ENCODE measurements at places on chromosomes 16 and 17.
A peak's percentile ranks its signal among the peaks of the same experiment; 100 is the strongest.

DNA sequence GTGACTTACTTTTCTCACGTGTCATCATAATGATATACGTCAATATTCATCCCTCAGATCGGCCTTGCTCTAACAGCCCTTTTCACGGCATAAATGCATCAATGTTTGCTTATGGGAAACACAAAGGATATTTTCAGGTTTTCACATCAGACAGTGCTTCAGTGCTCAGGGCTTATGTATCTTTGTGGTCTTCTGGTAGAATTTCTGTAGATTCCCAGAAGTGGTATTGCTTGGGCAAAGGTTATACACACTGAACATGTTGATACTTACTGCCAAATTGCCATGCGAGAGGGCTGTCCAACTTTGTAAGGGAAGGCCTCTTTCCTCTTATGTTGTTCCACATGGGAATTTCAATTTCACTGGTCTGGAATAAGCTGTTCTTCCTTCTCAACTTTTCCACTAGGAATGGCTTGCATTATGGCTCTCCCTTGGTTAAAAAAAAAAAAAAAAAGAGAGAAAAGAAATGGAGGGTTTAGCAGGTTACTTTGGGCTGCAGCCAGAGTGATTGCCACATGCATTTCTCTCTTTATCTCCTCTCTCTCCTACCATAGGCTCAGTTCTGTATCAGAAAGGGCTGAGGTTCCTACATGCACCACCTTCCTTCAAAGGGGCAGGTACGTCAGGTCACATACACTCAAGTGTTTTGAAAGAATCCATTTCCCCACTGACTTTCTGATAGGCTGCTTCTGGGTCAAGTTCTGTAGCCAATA lies 19.3 kb downstream of the DHODH start:
- DNase-seq: no peak

DNA sequence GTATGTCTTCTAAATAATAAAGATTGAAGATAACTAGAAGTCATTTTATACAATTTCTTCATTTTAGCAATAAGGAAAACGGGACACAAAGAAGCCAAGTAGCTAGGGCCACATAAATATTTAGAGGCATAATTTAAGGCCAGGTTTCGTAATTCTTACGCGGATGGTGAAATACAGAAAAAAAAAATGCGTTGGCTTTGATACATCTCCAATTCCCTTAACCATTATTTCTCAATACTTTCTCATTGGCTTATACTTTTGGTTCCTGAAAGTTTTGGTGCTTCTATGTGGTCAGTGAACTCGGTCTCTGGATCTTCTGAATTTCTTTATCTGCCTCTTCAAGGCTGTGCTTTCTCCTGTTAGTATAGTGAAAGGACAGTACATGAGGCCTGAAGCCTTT lies 888.1 kb downstream of the KCNJ2 start:
- no peak for DNase-seq

GRCh38 chr17:55482591-55483389 lies 28.5 kb downstream of the SMIM36 start:
- DNase-seq: no peak

GRCh38 chr16:31335431-31335830 lies 19.5 kb upstream of the ITGAX start:
- DNase-seq: no peak

GRCh38 chr16:84087466-84088151 lies 29.1 kb downstream of the MBTPS1 start:
- no peak for DNase-seq

GRCh38 chr17:19650826-19651225 lies 2.3 kb downstream of the ALDH3A2 start:
- no peak for DNase-seq

- DNase-seq: no peak
Observed at GRCh38 chr16:49498666-49499413, 125.2 kb downstream of the C16orf78 start.

GRCh38 chr17:74049967-74050458 lies 153.5 kb upstream of the RPL38 start:
- no peak for DNase-seq

DNA sequence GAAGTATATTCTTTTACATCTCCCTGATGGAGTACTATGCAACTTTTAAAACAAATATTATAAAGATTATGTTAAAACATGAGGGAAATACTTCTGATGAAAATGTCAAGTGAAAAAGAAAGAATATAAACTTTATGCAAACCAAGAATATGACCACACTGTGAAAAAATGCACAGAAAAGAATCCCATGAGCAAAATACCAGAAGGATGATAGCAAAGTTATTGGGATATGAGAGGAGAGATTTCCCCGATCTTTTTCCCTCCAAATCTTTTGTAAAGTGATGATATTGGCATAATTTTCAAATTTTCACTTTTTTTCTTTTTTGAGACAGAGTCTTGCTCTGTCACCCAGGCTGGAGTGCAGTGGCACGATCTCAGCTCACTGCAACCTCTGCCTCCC lies 36.6 kb upstream of the SMURF2 start:
- no peak for DNase-seq

DNA sequence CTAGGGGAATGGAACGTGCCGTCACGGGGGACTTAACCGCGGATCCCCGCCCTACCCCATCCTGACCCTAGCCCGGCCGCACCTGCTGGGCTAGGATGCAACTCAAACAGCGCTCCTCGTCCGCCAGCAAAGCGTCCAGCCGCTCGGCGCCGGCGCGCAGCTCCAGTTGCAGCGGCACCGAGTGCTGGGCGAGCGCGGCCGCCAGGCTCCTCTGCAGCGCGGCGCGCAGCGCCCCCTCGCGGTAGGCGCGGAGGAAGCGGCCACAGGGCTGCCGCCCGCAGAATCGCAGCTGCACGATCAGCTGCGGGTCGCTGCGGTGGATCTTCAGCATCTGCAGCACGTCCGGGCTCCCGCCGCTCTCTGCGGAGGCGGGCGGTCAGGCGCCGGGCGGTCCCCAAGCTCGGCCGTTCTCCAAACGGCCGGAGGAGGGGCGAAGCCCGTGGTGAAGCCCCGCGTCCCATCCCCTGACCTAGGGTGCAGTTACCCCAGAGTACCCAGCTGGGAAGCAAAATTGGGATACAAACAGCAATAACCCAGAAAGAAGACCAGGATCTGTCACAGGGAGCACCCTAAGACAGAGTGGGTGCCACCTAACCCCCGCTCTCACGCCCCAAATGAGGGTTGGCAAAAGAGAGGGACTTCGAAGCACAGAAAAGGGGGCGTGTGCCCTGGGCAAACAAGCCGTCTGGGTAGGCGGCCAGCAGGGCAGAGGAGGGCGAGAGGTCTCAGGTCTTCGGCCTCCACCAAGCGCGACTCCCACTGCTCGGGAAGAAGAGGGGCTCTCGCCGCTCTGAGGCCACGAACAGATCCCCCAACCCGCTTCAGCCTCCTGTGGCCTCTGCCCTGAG lies 4.2 kb downstream of the TRADD start:
- DNase-seq: peak; percentile 60

GRCh38 chr17:42774066-42774745 lies 957 bp downstream of the VPS25 start:
- DNase-seq: no peak

DNA sequence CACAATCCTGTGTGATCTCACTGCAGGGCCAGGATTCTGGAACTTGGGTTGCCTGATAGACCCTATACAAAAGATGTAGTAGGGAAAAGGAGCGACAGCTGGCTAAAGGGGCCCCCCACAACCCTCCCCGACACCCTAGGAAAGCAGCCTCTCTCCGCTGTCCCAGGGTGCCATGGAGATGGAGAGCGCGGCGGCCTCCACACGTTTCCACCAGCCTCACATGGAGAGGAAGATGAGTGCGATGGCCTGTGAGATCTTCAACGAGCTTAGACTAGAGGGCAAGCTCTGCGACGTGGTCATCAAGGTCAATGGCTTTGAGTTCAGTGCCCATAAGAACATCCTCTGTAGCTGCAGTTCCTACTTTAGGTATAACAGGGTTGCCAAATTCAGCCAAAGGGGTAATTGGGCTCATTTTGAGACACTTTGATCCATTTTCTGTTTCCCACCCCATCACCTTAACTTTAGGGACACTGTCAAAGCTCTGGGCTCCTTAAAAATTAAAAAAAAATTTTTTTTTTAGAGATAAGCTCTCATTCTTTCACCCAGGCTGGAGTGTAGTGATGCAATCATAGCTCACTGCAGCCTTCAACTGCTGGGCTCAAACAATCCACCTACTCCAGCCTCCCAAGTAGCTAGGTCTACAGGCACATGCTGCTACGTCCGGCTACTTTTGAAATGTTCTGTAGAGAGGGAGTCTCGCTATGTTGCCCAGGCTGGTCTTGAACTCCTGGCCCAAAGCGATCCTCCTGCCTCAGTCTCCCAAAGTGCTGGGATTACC lies at the start of gene KLHL10:
TSS of gene KLHL10 (plus strand) at position 65 of the 778 bp plus-strand sequence. CDS start at position 173, 108 bp downstream.
- no peak for DNase-seq

DNA sequence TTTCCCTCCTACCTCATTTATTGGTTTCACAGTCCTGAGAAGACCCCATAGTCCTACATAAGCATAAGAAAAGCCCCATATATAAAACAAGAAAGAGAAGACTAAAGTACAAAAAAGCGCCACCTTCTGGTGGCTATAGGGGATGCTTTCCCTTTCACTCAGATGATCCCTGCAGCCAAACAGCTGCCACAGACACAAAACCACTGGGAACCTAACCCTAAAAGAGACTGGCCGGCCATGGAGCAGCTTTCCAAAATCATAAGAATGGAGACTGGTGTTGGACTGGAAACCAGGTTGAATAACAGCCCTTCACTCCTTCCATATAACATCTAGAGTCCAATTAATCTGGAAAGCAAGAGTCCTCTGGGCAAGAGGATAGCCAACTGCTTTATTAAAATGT lies 11.4 kb downstream of the DYNC1LI2 start:
- no peak for DNase-seq

DNA sequence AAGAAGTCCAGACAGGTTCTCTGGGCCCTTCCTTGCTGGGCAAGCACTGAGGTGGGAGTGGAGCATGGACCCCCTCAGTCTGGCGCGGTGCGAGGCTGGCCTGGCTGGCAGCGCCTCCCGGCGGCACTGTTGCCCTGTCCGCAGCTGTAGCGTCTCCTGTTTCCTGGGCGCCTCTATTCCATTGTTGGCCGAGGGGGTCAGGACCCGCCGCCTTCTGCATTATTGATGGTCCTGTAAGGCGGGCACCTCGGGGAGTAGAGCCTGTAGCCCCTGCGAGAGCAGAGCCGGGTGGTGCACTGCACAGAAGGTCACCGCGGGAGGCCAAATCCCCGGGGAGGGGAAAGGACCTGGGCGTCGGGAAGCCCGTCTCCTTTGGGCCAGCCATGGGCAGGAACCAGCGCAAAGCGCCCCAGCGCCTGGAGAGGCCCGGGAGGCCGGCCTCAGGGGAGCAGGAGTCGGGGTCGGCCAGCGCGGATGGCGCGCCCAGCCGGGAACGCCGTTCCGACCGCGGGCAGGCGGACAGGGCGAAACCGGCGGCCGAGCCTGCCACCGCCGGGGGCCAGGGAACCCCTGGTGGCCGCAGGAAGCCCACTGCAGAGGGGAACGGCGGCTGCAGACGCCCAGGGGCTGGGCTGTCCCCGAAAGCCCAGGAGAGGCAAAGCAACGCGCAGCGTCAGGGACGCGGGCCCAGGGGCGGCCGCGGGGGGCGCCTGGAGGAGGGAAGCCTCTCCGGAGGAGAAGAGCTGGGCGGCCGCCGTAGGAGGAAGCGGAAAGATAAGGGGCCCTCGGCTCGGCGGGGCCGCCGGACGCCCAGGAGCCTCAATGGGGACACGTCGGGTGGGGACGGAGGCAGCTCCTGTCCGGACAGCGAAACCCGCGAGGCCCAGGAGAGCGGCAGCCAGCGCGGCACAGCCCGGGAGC lies at the start of gene MYO15B:
TSS of gene MYO15B (plus strand) at position 126 of the 921 bp plus-strand sequence. CDS start at position 384, 258 bp downstream.
- DNase-seq: no peak

GRCh38 chr17:30236766-30237165 lies 1.3 kb upstream of the SLC6A4 start:
- DNase-seq: no peak

DNA sequence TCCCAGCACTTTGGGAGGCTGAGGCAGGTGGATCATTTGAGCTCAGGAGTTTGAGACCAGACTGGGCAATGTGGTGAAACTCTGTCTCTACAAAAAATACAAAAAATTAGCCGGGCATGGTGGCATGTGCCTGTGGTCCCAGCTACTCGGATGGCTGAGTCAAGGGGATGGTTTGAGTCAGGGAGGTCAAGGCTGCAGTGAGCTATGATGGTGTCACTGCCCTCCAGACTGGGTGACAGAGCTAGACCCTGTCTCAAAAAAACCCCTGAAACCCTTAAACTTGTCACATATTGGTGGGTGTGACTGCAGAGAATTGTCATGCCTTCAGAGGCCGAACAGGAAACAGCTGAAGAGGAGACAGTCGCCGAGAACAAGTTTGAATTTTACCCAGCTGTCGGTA lies 13.4 kb downstream of the RPTOR start:
- DNase-seq: no peak

DNA sequence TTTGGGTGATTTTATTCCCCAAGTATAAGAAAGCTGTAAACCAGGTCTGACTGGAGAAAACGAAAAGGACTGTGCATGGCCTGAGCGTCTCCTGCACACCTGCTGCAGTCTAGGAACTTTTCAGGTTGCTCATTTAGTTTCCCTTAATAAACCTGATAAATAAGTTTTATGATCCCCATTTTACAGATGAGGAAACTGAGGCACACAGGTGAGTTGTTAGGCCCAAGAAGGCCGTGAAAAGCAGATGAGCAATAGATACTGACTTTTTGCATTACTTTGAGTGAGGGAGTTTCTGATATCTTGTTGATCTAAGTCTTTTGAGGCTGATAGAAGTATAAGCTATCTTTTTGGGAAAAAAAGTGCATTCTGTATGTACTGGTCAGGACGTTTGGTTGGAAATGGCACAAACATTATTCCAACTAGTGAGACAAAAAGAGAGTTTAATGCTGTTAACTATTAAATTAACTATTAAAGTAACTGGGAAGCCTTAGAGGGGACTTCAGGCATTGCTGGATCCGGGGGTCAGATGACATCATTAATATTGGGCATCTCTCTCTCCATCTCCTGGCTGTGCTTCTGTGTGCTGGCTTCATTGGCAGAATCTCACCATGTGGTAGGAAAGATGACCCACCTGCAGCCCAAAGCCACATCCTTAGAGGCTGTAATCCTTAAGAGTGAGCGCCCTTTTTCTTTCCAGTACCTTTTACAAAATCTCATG lies 163.4 kb downstream of the CMIP start:
- no peak for DNase-seq

- no peak for DNase-seq
Observed at GRCh38 chr17:63698381-63698885, 1.5 kb downstream of the LIMD2 start.

GRCh38 chr17:9050801-9051401 lies 29.6 kb downstream of the NTN1 start:
- DNase-seq: no peak

- no peak for DNase-seq
Observed at GRCh38 chr17:7579834-7580603, 581 bp downstream of the CD68 start.

GRCh38 chr17:9928601-9929333 lies 23.7 kb upstream of the RCVRN start:
- no peak for DNase-seq
